Eye (tissue), 1 donor: ENCODE measurements at places on chromosomes 6 and 20.
A peak's percentile ranks its signal among the peaks of the same experiment; 100 is the strongest.

- DNase-seq: no peak
Measured at GRCh38 chr20:37870294-37870693, 32.6 kb upstream of the VSTM2L start.

DNA sequence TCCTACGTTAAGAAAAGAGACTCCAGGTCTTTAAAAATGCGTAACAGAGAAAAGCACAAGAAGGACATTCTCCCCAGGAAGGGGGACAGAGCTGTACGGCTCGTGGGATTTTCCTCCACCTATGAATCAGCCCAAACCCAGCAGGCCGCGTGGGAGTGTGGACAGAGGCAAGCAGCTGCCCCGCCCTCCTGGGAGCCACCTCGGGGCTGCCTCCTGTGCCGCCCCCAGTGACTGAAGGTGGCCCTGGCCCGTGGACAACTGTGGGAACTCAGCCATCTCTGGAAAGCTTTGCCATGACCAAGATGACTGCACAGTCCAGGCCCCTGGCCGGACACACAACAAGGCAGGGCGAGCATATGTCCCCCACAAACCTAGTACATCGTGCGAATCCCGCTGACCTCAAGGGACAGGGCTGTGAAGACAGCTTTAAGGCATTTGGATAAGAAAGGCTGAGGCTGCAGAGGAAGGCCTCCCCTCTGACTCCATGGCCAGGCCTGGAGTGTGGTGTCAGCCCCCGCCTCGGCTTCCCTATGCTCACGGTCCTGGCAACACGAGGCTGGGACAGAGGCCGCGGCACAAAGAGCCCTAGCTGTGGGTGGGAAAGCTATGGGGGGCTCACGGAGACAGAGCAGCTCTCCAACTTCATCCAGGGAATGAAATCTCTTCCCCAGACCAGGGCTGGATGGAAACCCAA lies 26.9 kb downstream of the PXDC1 start:
- DNase-seq: no peak

DNA sequence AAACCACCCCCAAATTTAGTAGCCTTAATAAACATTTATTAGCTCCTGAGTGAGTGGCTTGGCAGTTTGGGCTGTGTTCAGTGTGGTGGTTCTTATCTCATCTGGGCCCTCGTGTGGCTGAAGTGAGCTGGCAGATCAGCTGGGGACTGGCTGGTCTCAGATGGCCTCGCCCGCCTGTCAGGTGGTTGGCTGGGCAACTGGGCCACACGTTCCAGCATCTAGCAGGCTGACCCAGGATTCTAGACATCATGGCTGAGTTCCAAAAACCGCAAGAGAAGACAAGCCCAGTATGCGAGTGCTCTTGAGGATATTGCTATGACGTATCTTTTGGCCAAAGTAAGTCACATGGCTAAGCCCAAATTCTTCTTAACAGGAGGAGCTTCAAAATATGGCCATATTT lies 28.9 kb downstream of the EIF2S2 start:
- no peak for DNase-seq

- DNase-seq: peak; percentile 58
Measured at GRCh38 chr20:57389695-57390603, 1.2 kb upstream of the RBM38 start.

DNA sequence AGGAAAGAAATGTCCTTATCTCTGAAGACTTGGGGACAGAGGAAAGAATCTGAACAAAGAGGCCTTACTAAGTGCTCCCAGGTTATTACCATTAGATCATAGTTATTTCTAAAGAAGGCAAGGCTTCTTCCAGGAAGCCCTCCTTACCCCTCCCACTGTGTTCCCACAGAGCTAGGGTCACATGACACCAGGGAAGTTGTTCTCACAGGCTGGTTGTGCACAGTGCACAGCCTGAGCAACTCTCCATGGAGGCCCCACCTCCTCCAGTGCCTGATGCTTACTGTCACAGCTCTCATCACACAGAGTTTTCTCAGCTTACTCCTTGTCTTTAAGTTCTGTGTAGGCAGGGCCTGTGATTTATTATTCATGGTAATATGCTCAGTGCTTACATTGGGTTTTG lies 68.9 kb upstream of the SCGN start:
- DNase-seq: no peak

DNA sequence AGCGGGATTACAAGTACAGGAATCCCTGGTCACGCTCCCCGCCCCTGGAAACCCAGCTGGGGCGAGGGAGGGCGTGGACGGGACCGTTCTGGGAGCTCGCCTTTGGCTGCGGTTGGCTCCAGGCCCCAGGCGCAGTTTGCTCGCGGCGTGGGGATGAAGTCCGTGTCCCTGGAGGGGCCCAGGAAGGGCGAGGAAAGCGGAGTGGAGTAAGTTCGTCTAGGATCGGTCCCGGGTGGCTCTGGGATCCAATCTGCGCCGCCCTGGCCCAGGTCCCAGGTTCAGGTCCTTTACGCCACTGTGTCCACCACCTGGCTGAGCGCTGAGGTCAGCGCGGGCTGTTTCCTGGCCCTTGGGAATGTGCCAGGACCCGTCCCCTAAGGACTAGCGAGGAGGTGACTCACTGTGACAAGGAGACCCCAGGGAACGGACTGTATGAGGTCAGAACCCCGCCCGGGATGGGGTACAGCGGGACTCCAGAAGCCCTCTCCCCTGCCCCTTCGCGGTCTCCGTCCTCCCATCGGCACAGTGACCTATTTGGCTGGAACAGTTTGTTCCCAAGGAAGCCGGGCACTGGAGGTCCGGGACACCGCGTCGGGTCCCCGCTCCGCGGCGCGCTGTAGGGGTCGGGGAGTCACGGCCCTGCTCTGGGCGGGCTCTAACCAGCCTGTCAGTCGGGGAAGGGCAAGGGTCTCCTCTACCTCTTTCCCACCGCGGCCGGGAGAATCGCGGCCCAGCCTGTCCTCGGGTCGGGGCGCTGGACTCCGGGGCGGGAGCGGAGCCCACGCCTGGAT lies 724 bp downstream of the CDKN1A start:
- peak; percentile 75 for DNase-seq

DNA sequence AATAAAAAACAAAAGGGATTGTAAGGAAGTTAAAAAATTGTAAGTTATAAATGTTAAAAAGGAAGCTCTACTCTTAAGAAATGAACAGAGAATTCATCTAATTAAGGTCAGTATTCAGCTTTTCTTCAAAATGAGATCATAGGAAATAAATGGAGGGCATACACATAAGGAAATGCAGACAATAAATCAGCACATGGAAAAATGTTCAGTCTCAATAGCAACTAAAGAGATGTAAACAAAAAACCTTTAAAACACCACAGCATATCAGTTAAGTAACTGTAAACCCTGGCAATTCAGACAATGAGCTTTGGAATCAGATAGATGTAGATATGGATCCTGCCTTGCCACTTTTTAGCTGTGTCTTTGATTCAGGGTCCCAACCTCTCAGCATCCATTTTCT lies 24.0 kb upstream of the CLIC5 start:
- no peak for DNase-seq

DNA sequence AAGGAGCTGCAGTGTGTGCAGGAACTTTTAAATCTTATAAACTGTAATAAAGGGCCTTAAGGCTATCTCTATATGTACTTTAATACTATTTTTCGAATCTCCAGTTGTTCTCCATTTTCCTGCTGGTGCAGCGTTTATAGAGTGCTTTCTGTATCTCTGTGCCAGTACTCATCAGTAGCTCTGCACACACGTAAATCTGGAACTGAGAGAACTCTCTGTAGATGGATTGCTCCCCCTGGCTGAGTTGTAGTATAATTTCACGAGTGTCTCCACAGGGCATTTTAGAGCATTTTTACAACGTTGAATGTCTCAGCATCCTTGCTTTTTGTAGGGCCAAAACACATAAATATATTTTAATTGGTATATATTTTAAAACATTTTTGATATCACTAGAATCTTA lies 256.5 kb downstream of the TRDN start:
- peak; percentile 65 for DNase-seq

- DNase-seq: peak; percentile 69
Measured at GRCh38 chr20:652615-653109, 338 bp downstream of the SRXN1 start.

DNA sequence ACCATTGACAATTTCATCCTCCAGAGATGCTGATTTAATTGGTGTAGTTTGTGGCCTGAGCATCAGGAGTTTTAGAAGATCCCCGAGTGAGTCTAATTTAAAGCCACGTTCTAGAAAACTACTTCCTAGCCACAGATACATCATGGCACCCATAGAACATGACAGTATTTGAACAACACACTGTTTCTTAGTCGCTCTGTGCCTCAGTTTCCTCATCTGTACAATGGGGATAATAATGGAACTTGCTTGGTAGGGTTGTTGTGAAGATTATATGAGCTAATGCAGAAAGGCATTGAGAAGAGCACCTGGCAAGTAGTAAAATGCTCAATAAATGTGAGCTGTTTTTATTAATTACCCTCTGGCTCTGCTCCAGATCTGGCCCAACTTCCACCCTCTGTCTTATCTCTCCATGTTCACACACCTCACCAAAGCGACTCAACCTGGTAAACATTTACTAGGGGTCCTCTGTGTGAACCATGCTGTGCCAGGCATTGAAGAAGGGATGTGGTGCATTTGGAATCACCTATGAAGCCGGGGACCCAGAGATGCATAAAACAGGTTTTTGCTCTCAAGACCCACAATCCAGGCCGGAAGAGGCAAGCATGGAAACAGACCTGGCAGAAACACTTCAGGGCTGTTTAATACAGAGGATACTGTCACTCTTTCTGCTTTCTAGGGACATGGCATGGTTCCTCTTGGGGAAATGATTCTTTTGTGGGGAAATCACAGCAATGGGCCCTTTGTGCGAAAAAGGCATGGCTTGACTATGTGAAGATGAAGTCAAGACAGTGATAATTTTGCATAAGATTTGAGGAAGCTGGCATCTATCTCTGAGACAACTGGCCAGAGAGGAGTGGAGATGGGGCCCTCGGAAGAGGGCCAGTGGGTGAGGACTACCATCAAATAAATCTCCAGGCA lies 16.2 kb upstream of the MRPS18A start:
- DNase-seq: no peak

GRCh38 chr6:140636271-140636907 lies 1261.9 kb upstream of the CITED2 start:
- DNase-seq: peak; percentile 64

GRCh38 chr6:257774-258173 lies 34.5 kb upstream of the DUSP22 start:
- no peak for DNase-seq

DNA sequence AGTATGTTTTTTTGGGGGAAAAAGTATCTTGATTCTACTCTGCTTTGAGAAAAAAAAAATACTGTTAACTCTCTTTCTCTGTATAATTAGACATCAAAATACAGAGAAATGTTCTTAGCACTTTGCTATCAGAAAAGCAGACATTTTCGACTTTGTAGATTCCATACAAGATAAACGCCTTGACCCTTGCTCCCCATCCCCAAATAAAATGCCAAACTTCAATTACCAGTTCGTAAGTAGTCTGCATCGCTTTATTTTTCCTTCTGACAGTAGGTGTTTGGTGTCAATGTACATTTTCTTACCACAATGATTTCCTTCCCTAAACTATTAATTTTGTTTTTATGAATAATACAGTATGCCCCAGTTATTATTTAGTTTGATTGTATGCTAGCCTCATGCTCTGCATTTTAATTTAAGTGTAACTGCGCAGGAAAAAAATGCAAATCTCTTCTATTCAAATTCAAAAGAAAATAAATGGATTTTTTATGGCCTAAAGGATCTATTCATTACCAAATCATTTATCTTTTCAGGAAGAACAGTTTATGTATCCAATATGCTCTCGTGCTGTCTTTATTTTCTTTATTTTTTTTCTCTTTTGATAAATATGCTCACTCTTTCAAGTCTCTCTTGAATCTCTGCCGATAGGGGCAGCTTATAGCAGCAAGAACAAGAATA lies 84.8 kb upstream of the ZNF217 start:
- no peak for DNase-seq

DNA sequence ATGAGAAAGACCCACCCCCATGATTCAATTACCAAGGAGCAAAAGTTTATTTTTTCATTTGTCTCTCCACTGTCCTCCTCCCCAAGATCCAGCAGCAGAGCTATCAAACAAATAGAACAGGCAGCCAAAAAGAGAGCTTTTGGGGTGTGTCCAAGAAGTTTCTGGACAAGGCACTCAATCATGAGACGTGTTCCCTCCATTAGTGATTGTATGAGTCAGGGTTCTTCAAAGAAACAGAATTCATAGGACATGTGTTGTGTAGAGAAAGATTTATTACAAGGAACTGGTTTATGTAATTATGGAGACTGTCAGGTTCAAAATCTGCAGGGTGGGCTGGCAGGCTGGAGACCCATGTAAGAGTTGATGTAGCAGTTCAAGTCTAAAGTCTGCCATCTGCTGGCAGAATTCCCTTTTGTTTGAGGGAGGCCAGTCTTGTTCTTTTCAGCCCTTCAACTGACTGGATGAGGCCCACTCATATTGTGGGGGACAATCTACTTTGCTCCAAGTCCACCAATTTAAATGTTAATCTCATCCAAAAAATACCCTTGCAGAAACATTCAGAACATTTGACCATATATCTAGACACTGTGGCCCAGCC lies 248.1 kb upstream of the OPRM1 start:
- DNase-seq: no peak

GRCh38 chr20:10513931-10514575 lies 78.9 kb downstream of the SLX4IP start:
- DNase-seq: no peak

DNA sequence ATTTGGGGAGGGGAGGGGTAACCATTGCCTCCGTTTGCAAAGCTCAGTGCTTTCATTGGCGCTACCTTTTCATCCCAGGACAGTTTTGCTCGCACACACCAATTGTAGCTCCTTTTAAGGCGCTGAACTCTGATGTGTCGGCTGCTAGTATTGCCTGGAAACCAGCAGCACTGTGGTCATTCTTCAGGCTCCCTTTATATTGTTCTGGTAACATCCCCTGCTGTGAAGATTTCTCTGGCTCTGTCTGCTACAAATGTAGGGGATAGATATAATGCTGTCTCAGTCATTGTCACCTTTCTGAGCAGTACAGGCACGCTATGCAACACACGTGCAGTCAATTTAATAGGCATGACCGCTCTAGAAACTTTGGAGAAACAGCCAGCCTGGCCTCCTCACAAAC lies 172.9 kb upstream of the SASH1 start:
- peak; percentile 24 for DNase-seq

GRCh38 chr6:159833997-159834603 lies 34.0 kb downstream of the PNLDC1 start:
- DNase-seq: no peak

DNA sequence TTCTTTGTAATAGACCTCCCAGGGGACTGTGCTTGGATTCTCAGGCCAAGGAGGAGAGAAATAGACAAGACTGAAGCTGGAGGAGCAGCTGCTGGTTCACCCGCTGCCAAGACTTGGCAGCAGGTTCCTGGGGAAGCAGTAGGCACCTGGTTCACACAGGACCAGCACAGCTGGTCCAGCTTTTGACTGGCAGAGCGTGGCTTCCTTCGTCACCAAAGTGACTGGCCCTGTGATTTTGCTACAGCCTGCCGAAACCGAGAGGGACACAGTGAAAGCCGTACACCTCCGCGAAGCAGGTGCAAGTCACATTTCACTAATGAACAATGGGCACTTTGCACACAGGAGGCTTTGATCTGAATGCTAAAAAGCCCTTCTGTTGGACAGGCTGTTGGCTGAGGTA lies 199.0 kb downstream of the RNF144B start:
- no peak for DNase-seq

DNA sequence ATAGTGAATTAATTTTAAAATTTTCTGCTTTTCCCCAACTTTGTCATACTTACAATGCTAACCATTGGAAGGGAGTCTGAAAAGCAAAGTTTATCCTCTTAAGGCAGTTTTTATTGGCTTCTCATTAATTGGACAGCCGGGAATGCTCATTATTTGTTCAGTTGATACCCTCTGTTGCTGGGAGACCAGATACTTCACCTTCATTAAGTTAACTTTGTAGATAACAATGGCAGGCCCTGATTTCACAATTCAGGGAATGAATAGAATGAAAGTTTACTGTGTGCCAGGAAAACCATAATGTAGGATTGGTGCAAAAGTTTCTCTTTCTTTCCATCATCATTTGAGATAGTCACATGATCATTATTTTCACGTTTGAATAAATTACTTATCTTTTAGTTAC lies 49.0 kb downstream of the COL19A1 start:
- DNase-seq: peak; percentile 47
